Adrenal gland (tissue), 19 donors: ENCODE measurements at places on chromosomes 13 and 19. TPM values are rescaled to one million over a fixed set of nuclear protein-coding genes. Genes with fewer than 3 reads are reported as not detected.

DNA sequence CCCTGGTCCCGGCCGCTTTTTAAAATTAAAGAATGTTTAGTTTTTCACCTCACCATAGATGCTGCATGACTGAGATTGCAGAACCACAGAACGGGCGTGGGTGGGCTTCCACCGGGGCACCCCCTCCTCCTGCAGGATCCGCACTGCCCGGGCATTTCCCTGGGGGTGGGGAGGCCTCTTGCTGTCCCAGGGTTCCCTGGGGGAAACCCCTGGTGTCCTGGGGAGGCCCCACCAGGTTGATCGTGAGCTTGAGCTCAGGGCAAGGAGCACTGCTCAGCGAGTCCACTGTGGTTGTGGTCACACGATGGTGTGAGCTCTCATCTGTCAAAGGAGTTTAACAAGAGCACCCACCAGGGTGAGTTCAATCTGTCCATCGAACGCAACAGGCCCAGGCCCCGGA is 11.4 kb upstream of the TCF3 start:
- no peak overlapping the region for H3K27ac ChIP-seq
- no peak overlapping the region for H3K4me3 ChIP-seq
- no peaks in the 10 kb centered on the region for H3K4me1 ChIP-seq
- peaks cover 16% of the 10 kb centered on the region for H3K27me3 ChIP-seq

Gene NOTCH3
- 14.1 TPM for total RNA-seq

DNA sequence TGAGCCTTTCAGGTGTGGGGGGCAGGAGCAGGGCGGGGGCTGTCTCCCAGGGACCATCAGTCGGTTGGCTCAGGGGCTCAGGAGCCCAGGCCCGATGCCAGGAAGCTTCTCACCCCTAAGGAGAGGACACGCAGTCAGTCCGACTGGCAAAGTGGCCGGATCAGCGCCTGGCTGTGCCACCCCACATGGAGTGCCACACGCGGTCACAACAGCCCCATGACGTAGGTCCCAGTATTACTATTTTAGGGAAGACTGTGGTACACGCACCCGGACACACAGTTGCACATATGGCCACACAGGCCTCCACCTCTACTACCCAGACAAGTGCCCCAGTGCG is 29.3 kb upstream of the GRTP1 start:
- no peaks in the 10 kb centered on the region for H3K36me3 ChIP-seq
- H3K27ac ChIP-seq: no peak overlapping the region
- no peaks in the 10 kb centered on the region for H3K27me3 ChIP-seq
- DNase-seq: no peak
- H3K4me3 ChIP-seq: peak overlapping the region; percentile 94
- H3K4me1 ChIP-seq: peaks cover 4% of the 10 kb centered on the region

DNA sequence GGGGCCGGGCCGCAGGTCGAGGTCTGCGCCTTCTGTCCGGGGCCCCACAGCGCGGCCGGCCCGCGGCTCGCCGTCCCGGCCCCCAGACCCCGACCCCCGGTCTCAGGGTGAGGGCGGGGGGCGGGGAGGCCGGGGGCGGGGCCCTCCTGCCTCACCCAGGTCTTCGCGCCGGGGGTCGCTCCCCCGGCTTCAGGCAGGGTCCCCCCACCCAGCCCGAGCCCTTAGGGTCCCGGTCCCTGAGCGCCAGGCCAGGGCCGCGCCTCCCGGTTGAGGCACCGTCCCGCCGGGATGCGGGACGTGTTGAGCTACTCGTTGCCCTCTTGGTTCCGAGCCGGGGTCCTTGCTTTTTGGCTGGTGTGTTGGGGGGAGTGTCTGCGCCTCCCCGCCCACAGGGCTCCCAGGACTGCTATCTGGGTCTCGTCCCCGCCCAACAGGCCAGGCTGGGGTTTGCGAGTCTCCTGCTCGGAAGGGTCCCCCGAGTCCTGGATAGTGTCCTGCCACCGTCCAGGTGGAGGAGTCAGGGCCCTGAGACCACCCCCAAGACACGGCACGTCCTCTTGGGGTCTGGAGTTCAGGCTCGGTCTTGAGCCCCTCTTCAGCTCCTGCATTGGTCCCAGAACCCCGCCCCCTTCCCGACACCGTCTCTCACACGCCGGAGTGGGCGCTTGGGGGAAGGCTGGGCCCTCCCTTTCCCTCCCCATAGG is 452 bp downstream of the PIAS4 start:
- peak overlapping the region; percentile 91 for H3K4me3 ChIP-seq
- no peak for DNase-seq
- no peaks in the 10 kb centered on the region for H3K36me3 ChIP-seq
- peak overlapping the region; percentile 89 for H3K27ac ChIP-seq
- no peaks in the 10 kb centered on the region for H3K27me3 ChIP-seq
- H3K4me1 ChIP-seq: peaks cover 40% of the 10 kb centered on the region

DNA sequence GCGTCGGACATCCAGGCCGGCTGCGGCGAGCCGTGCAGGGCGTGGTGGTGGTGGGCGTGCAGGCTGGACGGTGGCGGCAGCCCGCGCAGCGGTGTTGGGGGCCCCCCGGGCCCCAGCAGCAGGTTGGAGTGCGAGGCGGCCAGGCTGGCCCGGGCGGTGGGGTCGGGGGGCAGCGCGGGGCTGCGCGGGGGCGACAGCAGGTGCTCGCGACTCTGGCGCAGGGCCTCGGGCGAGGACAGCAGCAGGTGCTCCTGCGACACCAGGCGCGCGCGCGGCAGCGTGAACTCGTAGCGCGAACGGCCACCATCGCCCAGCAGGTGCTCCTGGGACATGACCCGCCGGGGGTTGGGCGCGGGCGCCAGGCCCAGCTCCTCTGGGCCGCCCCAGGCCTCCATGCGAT is 9.8 kb downstream of the SHISA7 start:
- H3K4me1 ChIP-seq: no peaks in the 10 kb centered on the region
- DNase-seq: no peak
- H3K4me3 ChIP-seq: no peak overlapping the region
- H3K36me3 ChIP-seq: no peaks in the 10 kb centered on the region
- no peak overlapping the region for H3K27ac ChIP-seq

Gene ZNF823
- total RNA-seq: 6.2 TPM

GRCh38 chr19:35733180-35734125 is 8.8 kb downstream of the IGFLR1 start:
- H3K27me3 ChIP-seq: no peaks in the 10 kb centered on the region
- H3K4me3 ChIP-seq: no peak overlapping the region
- no peaks in the 10 kb centered on the region for H3K36me3 ChIP-seq
- peak; percentile 77 for DNase-seq

DNA sequence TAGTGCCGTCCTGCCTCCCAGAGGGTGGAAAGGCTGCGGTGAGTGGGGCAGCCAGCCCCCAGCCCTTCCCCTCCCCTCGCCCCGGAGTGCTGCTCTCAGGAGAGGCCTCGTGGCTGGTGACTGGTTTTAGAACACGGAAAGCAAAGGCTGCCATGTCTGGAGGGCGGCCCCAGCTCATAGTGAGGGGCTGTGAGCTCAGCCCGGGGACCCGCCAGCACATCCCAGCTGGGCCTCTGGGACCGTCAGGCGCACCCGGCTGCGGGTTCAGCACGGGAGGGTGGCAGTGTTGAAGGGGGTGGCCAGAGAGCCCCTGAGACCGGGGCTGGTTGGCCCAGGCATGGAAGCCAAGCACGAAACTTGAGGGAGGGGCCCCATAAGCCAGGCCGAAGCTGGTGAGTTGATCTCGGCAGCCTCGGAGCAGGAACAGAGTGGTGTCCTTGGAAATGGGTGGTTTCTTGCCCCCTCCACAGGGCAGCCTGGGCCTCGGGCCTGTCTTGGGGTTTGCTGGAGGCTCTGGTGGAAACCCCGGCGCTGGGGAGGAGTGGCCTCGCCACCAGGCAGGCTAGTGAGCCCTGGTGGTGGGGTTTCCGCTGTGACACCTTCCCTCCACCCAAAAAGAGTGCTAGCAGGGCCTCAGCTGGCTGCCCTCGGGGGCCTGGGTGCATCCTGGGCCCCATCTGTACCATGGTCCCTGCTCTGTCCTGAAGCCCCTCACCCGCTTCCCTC is 157.7 kb downstream of the KDM4B start:
- DNase-seq: peak; percentile 38
- H3K27me3 ChIP-seq: no peaks in the 10 kb centered on the region
- H3K36me3 ChIP-seq: peaks cover 14% of the 10 kb centered on the region
- H3K27ac ChIP-seq: no peak overlapping the region
- H3K4me1 ChIP-seq: peaks cover 40% of the 10 kb centered on the region
- no peak overlapping the region for H3K4me3 ChIP-seq

Gene PRR36
- total RNA-seq: 0.47 TPM

GRCh38 chr19:8630796-8631424 is 477 bp downstream of the NFILZ start:
- H3K27ac ChIP-seq: peak overlapping the region; percentile 66
- no peaks in the 10 kb centered on the region for H3K27me3 ChIP-seq
- H3K4me3 ChIP-seq: no peak overlapping the region
- no peaks in the 10 kb centered on the region for H3K4me1 ChIP-seq
- no peak for DNase-seq

- no peak overlapping the region for H3K4me3 ChIP-seq
- H3K27me3 ChIP-seq: peaks cover 39% of the 10 kb centered on the region
- no peak for DNase-seq
- H3K27ac ChIP-seq: no peak overlapping the region
These were observed 7.2 kb downstream of the SLITRK5 start for GRCh38 chr13:87678372-87678752.

GRCh38 chr13:47959468-47960247 is 41.4 kb downstream of the SUCLA2 start:
- no peak overlapping the region for H3K27ac ChIP-seq
- H3K27me3 ChIP-seq: no peaks in the 10 kb centered on the region

DNA sequence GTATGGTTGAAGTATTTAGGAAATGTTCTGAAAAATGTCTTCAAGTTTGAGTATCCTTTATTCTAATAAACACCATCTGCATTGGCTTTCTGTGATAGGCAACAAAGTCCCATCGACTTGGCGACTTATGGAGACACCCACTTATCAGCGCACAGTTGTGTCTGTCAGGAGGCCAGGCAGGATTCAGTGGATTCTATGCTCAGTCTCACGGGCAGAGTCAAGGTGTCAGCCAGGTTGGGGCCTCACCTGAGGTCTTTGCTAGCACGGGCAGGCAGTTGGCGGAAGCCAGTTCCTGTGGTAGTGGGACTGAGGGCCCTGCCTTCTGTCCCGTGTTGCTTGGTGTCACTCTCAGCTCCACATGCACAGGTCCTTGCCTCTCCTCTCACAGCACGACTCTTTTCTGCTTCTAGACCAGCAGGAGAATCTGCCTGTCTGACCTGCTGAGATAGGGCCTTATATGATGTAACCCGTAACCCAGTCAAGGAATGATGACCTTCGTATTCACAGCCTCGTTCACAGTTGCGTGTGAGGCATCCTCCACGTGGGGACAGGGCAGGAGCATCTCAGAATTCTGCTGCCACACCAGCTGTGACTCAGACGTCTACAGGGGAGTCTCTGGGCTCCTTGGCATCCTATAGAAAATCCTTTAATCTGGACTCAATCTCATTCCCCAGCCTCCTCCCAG is 10.0 kb downstream of the CUL4A start:
- no peak overlapping the region for H3K27ac ChIP-seq
- H3K36me3 ChIP-seq: no peaks in the 10 kb centered on the region
- peak; percentile 39 for DNase-seq
- no peaks in the 10 kb centered on the region for H3K27me3 ChIP-seq

DNA sequence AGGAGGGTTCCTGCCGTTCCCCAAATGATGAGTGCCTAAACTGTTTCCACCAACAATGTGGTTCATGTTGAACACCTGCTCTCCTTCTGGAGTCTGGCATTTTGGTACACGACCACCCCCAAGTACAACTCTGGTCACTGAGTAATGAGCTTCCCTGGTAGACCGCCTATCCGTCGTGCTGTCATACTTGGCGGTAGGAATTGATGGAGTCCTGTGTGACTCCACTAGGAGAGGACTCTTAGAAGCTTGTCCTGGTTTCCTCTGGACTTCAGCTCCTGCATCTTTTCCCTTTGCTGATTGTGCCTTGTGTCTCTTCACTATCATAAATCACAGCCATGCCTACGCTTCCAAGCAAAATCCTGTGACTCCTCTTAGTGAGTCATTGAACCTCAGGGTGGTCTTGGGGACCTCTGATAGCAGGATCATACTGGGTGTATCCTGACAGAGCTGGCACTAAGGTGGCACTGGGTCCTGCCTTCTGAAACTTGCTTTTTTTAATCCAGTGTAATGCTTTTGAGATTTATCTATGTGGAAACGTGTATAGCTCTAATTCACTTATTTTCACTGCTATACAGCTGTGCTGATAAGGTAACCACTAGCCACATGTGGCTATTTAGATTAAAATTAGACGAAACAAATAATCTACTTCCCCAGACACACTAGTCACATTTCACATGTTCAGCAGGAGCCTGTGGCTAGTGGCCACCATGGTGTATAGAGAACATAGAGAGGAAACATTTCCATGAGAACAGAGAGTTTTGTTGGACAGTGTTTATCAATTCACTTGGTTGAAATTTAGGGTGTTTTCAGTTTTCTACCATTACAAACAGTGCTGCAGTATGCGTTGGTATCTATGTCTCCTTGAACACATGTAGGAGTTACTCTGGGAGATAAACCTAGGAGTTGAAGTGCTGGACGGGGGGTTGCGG is 6.1 kb upstream of the ASF1B start:
- peaks cover 4% of the 10 kb centered on the region for H3K4me1 ChIP-seq
- no peaks in the 10 kb centered on the region for H3K27me3 ChIP-seq
- H3K36me3 ChIP-seq: no peaks in the 10 kb centered on the region
- DNase-seq: no peak
- no peak overlapping the region for H3K27ac ChIP-seq

DNA sequence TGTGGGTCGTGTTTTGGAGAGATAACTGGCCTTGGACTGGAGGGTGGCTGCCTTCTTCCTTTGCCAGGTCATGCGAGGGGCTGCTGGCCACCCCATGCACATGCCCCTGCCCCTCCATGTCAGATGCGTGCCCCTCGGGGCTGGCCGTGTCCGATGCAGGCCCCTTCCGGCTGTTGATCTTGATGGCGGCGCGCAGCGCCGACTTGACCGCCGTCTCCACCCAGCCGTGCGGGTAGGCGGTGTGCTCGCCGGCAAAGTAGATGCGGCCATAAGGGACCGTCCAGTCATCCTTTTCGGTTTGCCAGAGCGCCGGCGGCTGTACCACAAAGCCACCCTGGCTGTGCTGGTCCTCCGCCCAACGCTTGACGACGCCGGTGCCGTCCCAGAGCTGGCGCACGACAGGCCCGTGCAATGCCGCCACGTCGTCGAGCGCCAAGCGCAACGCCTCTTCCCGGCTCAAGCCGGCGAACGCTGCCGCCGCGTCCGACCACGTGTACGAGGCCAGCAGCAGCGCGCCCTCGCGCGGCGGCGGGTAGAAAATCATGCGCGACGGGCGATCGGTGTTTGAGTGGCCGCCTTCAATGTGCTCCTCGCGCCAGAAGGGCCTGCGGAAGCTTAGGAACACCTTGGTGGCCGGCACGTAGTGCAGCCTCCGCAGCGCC is 6.9 kb downstream of the IL4I1 start:
- H3K27me3 ChIP-seq: no peaks in the 10 kb centered on the region
- peak; percentile 86 for DNase-seq
- no peaks in the 10 kb centered on the region for H3K36me3 ChIP-seq
- H3K27ac ChIP-seq: no peak overlapping the region
